ENCODE measurements at places on chromosomes 13 and 19.
A peak's percentile ranks its signal among the peaks of the same experiment; 100 is the strongest.

DNA sequence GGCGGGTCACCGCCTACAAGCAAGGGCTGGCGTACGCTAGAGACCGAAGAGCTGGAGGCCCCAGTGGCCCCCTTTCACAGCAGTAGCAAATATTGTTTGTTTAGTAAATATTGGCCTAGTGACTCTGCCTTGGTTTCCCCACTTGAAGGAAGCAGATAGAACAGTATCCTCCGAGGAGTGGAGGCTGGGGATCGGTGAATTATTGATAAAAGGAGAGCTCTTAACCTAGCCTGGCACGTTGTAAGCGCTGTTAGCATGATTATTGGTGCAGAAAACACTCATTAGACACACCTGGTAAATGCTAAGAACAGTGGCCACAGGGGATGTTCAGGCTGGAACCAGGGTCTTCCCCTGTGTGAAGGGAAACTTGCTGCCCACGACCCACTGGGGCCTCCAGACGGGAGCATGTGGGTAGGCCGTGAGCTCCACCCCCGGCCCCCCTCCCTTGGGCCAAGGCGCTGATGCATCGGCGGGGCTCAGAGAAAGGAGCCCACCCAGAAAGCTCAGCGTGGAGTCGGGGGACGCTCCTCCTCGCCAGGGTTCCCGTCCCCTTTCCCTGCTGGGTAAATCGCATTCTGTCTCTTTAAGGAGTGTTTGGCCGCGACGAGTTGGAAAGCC is 2.3 kb downstream of the IER2 start:
- DNase-seq = no peak

- DNase-seq = peak; percentile 96
Measured at GRCh38 chr19:3970808-3971598, at the start of gene DAPK3. Gene DAPK3, minus strand, starts transcription at chr19:3971099. Its CDS starts 1,364 bp downstream, at chr19:3969735.

- DNase-seq = peak; percentile 3
Measured at GRCh38 chr19:52992109-52993004, 21.4 kb upstream of the ERVV-1 start.

- no peak for DNase-seq
Measured at GRCh38 chr13:42997381-42997780, 5.3 kb upstream of the EPSTI1 start.

GRCh38 chr19:41095703-41096102 is 7.5 kb downstream of the CYP2A13 start:
- DNase-seq = peak; percentile 6

- DNase-seq = no peak
Measured at GRCh38 chr19:7159105-7159933, 89.8 kb downstream of the ZNF557 start.

- no peak for DNase-seq
Measured at GRCh38 chr13:100921139-100921538, 246.5 kb upstream of the TMTC4 start.

DNA sequence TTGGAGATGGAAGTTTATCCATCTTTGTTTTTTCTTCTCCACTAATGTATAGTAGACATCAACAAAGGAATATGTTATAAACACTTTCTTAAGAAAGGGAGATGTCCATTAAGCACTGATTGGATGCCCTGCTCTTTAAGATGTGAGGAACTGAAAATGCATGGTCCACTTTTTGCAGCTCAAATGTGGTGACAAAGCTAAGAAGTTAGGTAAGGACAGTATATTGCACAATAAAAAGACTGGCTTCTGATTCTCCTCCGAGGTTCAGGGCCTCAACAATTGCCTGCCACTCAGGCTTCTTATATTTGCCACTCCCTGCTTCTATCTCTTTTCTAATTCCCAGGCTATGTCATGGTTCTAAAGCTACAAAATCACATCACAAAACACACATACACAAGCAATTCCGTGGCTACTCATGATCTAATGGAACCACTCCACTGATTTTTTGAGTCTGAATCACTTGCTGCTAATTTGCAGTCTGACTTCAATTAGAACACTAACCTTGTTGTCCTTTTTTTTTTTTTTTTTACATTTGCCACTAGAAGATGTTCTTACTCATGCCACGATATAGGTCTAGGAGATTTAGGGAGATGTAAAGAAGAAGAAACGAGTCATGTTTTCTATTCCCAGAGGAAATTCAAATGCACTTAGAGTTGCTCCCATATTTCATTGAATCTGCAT is 29.6 kb upstream of the TNFSF11 start:
- no peak for DNase-seq

DNA sequence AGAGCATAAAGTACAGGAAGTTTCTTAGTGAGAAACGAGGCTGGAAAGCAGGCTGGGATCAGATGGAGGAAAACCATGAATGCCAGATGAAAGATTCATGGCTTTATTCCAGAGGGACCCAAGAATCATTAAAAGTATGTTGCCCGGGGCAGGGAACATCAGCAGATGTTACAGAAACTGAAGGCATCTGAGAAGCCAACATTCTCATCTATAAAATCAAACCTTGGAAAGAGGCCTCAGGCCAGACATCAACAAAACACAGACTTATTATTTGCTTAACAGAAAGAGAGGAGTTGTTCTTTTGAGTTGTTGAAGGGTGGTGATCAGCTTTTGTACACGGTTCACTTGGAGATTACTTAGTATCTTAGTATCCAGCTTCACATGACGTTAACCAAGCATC is 543.6 kb downstream of the RFC3 start:
- DNase-seq = no peak

- DNase-seq = peak; percentile 38
Measured at GRCh38 chr19:6532244-6532999, 1.6 kb downstream of the TNFSF9 start.

Data from activated CD4-positive, alpha-beta T cell treated with anti-CD3 and anti-CD28 coated beads for 48 hours (primary cell).